ENCODE measurements at places on chromosomes 3 and 15.
A peak's percentile ranks its signal among the peaks of the same experiment; 100 is the strongest.

GRCh38 chr3:153096731-153097131, 65.3 kb upstream of the RAP2B start:
- no peak for DNase-seq

- DNase-seq, result peak; percentile 72
Measured at GRCh38 chr3:161560008-161560637, 63.5 kb downstream of the OTOL1 start.

GRCh38 chr15:36671017-36671416, 91.6 kb downstream of the CDIN1 start:
- DNase-seq, result no peak

GRCh38 chr15:76976572-76977270, 18.2 kb upstream of the PSTPIP1 start:
- no peak for DNase-seq

- no peak for DNase-seq
Measured at GRCh38 chr3:195151866-195152541, 119.0 kb downstream of the XXYLT1 start.

DNA sequence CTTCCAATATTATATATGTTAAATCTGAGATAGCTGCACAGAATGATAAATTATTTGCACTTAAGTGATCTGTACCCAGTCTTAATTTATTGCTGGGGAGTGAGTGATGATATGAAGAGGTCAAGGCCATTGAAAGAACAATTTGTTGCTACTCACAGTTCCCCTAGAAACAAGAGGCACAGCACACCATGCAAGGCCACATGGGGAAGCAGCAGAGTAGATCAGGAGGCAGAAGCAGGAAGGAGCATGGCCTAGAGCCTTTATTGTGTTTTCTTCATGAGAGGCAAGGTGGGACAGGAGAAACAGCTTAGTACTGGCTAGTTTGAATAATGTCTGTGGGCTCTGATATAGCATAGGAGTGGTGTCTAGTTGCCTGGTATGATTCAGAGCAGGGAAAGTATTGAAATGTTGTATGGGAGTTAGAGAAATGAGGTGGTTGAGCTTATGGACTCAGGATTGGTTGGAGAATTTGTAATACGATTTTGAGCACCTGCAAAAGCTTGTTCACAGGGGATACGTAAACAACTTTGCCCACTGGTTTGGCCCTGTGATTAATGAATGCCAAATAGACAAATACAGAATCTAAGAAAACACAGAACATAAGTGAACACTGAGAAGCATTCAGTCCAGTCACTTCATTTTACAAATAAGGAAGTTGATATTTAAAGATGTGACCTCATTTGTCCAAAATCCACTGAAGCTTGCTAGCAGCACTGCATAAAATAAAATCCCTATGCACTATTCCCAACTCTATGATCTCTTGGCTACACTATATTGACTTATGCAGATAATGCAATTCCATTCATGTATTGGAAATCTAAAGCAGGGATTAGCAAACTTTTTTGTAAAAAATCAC, 71.7 kb downstream of the TMCO5A start:
- no peak for DNase-seq

DNA sequence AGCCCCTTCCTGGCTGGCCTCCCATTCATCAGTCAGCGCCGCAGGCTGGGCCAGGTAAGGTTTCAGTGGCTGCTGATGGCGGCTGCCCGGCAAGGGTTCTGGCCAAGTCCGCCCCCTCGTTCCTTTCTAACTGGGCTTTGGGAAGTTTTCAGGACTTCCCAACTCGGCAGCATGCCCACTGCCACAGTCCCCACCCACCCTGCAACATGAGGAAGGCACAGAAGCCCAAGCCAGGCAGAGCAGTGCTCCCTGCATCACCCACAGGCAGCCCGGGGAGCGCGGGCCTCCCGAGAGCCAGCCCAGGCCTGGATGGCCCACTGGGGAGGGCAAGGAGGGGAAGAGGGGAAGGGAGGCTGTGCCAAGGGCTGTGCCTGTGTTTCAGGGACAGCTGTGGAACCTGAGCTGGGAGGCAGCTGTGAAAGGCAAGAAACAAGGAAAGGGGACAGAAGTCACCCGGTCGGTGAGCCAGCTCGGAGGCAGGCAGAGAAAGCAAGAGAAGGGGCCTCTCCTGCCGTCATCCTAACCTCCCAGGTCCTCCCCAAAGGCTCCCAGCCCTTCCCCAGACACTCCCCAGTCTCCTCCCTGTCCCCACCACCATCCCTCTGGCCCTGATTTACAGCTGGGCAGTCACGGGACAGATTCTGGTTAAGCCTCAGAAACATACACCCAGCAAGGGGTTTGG, 73.9 kb downstream of the CPN2 start:
- DNase-seq, result peak; percentile 94

DNA sequence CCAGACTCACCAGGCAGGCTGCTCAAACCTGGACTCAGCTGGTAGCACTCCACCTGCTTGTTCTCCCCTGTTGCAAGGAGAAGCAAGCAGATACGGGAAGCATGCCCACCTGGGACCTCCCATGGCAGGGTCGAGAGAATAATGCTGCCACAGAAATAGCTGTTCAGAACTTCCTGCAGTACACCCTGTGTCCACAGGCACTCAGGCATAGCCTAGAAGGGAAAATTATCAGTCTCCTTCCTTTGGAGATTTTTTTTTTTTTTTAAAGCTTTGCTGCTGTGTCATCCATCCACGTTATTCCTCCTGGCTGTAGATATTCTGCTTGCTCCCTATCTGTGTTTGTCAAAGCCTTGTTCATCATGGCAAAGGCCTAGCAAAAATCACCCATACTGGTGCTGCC, 32.7 kb upstream of the RPS17 start:
- DNase-seq, result no peak

GRCh38 chr15:60875681-60876080, 353.4 kb downstream of the RORA start:
- no peak for DNase-seq

GRCh38 chr3:69867941-69868505, 128.8 kb downstream of the MITF start:
- no peak for DNase-seq

DNA sequence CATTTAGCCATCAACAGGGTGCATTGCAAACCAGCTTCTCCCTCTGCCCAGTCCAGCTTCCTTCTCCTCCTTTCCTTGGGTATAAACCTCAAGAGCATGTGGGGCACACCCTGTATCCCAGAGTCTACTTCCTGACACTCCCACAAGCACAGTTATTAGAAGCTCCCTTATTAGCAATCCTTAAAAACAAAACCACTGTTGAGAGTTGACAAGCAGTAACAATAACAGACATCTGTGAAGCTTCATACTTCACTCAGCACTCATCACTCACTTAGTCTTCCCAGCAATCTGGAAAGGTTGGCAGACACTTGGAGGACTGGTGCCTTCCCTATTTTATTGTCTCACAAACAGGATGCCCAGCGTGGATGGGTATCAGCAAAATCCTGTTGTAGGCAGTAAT, 155.5 kb upstream of the PROK2 start:
- DNase-seq, result no peak

DNA sequence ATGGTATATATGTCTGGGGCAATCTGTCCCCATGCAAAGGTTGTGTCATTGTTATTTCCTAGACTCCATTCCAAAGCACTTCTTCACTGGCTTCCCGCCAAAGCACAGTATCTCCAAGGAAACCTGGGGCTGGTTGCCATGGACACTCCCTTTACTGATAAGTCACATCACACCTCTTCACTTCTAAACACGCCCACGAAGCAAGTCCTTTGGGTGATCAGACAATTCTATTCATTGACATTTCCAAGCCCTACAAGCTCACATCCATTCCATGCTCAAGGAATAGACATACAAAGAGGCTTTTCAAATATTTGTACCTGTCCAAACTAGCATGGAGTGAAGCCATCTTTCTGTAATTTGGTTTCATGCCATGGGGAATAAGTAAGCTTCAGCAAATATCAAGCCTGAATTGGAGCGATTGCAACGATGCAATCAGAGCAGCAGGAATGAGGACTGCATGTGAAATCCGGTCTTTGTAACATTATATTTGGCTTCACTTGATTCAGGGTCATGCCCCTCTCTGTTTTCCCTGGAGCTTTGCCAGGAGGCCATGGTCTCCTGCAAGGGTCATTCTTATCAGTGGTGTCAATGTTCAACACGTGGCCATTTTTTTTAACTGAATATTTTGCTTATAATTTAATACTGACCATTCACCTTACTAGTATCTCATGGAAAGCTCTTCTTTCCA, 201.6 kb upstream of the TMC3 start:
- no peak for DNase-seq

- no peak for DNase-seq
Measured at GRCh38 chr3:131535596-131535995, 32.8 kb upstream of the MRPL3 start.

- DNase-seq, result no peak
Measured at GRCh38 chr15:62241135-62241770, 76.2 kb upstream of the C2CD4B start.

DNA sequence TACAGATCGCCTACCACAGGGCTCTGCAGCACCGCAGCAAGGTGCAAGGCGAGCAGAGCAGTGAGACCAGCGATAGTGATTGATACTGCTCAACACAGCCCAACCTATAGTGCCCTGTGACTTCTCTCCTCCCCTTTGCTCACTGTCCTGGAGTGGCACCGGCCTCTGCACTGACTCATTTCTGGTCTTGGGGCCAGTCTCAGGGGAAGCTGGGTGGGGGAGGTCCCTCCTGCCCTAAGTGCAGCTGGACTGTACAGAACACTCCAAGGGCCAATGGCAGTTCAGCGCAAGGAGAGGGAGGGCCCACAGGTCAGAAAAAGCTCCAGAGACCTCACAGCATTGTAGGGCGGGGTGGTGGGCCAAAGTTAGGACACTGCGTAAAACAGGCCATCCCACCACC, 2.5 kb upstream of the OGG1 start:
- no peak for DNase-seq

- no peak for DNase-seq
Measured at GRCh38 chr3:89186456-89186855, 79.0 kb downstream of the EPHA3 start.

DNA sequence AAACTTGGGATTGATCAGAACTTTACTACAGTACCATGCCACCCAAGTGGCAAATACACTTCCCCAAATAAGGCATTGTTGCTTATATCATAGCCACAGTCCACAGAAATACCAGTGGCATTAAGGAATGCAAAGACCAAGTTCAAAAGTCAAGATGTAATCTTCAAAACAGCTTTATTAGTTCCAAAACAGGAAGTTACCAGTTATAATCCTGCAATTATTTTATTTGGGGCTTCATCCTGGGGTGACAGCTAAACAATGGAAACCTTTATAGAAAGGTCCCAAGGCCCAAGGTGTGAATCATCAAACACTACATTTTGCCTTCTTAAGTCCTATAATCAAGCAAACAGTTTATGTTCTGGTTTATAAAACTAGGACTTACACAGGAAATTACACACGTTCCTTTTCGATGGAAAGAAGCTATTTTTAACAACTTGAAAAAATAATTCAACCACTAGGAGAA, 30.3 kb upstream of the RNF7 start:
- no peak for DNase-seq

DNA sequence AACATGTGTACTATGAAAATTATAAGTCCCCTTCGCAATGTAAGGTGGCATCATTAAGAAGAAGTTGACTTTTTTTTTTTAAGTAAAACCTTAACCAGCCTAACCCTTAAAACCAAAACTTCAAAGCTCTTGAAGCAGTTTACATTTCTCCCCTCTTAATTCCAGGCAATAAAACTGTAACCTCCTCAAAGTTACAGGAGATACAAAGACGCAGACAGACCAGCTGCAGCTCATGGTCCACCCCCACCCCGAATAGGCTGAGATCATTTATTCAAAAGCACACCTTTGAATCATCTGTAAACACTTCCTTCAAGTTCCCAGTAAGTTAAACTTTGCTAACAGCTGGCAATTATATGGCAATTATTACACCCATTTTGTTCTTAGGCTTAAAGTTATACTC, 414.5 kb downstream of the ERC2 start:
- no peak for DNase-seq

DNA sequence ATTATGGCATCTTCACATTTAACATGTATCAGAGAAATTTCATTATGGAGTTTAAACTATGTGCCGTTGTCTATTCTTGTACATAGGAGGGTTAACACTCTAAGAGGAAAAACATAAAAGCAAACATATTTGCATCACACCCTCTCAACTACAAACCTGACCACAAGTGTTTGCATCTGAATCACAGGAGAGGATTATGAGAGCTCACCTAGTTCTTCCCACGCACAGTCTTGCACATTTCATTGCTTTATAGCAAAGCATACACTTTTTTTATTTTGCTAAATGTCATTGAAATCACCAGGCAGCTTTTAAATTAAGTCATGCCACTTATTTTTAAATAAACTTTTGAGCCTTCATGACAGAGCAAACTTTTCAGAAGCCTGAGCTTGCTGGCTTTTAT, 12.5 kb downstream of the TRAT1 start:
- DNase-seq, result no peak

DNA sequence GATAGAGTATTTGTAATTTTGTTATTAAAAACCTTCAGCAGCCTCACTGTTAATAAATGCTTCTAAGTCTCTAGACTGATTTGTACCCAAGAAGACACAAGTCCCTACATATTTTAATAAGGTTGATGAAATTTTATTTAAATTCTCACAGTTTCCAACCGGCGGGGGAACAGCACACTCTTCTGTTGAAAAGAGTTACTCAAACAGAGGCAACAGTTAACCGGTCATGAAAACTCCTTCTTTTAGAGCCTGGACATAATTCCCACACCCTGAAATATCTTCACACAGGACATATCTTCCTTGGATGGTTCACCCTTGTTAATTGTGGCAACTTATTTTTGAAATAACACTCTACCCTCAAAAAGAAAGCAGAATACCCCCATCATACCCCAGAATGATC, 278.8 kb downstream of the FOXP1 start:
- peak; percentile 62 for DNase-seq

DNA sequence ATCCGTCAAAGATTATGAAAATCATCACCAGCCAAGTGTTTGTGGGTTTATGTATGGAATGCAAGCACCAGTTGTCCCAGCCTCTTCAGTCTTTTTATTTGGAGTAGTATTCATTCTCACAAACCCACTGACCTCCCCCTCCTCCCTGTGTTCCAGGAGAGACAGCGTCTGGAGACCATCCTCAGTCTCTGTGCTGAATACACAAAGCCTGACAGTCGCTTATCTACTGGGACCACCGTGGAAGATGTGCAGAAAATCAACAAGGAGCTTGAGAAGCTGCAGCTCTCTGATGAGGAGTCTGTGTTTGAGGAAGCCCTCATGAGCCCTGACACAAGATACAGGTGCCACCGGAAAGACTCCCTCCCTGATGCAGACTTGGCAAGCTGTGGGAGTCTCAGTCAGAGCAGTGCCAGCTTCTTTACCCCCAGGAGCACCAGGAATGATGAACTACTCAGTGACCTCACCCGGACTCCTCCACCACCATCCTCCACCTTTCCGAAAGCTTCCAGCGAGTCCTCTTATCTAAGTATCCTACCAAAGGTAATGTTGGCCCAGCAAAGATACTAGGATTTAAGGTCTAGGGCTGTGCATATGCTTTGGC, 54.2 kb downstream of the PHLDB2 start:
- DNase-seq, result no peak

All from right hindlimb (tissue), 1 donor.